Thymus (tissue), 14 donors: ENCODE measurements at places on chromosomes 5 and 9. TPM values are rescaled to one million over a fixed set of nuclear protein-coding genes. Genes with fewer than 3 reads are reported as not detected.

The BOD1 gene
- total RNA-seq = 36.7 TPM

The PPP2R2B gene
- 1.9 TPM for total RNA-seq

- H3K27me3 ChIP-seq = peaks cover 10% of the 10 kb centered on the region
- H3K36me3 ChIP-seq = no peaks in the 10 kb centered on the region
- H3K4me3 ChIP-seq = no peak overlapping the region
- no peak for DNase-seq
- H3K4me1 ChIP-seq = peaks cover 30% of the 10 kb centered on the region
- no peak overlapping the region for H3K27ac ChIP-seq
Measured at GRCh38 chr5:14141764-14142163, 1.4 kb upstream of the TRIO start.

- DNase-seq = no peak
- no peak overlapping the region for H3K27ac ChIP-seq
- no peaks in the 10 kb centered on the region for H3K36me3 ChIP-seq
- H3K4me3 ChIP-seq = no peak overlapping the region
- no peaks in the 10 kb centered on the region for H3K27me3 ChIP-seq
Measured at GRCh38 chr5:1552521-1553255, 28.9 kb upstream of the LPCAT1 start.

DNA sequence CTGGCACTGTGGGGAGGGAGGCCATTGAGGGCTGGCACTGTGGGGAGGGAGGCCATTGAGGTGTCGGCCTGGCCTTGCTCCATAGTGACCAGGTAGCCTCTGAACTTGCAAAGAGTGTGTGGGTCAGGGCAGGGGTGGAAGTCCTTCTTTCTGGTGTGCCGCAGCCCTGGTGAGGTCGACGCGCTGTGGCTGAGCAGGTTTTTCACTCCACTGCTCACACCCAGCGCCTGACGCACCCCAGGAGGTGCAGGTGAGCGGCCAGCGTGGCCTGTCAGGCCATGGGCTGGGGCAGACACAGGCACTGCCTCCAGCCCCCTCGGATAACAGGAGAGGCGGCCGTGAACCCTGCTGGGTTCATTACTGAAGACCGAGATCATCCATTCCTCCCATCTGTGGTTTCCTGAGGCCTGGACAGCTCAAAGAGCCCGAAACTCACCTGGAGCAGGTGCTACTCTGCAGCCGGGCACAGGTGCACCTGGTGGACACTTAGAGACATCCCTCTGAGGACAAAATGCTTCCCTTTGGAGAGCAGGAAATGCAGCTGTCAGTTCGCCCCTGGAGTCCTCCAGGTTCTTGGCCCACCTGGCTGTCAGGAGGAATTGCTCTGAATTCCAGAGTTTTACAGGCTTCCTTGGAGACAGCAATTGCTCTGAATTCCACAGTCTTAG, 32.4 kb downstream of the LHX3 start:
- no peaks in the 10 kb centered on the region for H3K36me3 ChIP-seq
- no peaks in the 10 kb centered on the region for H3K4me1 ChIP-seq
- no peak for DNase-seq
- no peak overlapping the region for H3K4me3 ChIP-seq

GRCh38 chr5:176741561-176742211, 68.7 kb upstream of the UNC5A start:
- no peak for DNase-seq
- no peaks in the 10 kb centered on the region for H3K4me1 ChIP-seq
- no peak overlapping the region for H3K4me3 ChIP-seq
- no peak overlapping the region for H3K27ac ChIP-seq

DNA sequence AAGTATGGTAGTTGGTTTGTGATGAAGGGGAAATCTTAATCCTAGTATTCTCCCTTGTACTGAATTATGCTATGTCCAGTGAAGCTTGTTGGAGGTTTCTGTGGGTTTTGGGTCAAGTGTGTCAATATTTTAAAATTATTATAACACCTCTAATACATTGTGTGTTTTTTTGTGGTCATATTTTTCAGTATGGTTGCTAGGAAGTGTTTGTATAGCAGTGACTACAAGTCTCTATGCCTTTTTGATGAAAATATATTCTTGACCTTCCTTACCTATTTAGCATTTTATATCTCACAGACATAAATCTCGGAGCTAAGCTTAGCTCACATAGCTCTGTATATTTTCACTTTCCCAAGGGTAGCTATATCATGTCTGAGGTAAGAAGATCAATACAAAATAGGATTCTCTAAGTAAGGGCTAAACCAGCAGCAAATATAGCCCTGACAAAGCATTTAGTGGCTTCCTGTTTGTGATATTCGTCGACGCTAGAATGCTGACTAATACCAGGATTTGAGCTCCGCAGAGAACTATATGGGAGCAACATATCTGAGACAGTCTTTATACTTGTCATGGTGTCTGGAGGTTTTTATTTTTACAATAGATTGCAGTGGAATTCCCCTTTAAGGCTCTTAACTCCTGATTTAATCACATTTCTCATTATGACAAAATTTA, 82.3 kb downstream of the MACIR start:
- DNase-seq = no peak
- no peaks in the 10 kb centered on the region for H3K27me3 ChIP-seq
- no peaks in the 10 kb centered on the region for H3K4me1 ChIP-seq
- H3K4me3 ChIP-seq = no peak overlapping the region
- H3K36me3 ChIP-seq = no peaks in the 10 kb centered on the region
- no peak overlapping the region for H3K27ac ChIP-seq

DNA sequence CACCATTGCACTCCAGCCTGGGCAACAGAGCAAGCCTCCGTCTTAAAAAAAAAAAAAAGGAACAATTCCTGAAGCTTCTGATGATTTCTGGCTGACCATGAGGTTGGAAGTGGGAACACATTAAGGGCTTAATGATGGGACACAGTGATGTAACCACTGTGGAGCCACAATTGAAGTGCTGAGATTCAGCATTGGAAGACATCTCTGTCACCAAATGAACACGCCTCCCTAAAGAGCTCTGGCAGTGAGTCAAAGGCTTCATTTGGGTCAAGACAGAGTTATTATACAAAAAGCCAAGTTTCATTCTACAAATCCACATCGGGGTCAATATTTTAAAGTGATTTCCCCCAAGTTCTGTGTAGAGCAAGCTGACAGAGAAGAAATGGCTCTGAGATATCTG, 4.5 kb upstream of the S1PR3 start:
- DNase-seq = no peak
- H3K27me3 ChIP-seq = peaks cover 19% of the 10 kb centered on the region
- H3K4me3 ChIP-seq = no peak overlapping the region
- no peak overlapping the region for H3K27ac ChIP-seq
- H3K4me1 ChIP-seq = peaks cover 18% of the 10 kb centered on the region
